Brain (organoid and tissue), 16 donors: ENCODE measurements at places on chromosomes 13 and 19.

DNA sequence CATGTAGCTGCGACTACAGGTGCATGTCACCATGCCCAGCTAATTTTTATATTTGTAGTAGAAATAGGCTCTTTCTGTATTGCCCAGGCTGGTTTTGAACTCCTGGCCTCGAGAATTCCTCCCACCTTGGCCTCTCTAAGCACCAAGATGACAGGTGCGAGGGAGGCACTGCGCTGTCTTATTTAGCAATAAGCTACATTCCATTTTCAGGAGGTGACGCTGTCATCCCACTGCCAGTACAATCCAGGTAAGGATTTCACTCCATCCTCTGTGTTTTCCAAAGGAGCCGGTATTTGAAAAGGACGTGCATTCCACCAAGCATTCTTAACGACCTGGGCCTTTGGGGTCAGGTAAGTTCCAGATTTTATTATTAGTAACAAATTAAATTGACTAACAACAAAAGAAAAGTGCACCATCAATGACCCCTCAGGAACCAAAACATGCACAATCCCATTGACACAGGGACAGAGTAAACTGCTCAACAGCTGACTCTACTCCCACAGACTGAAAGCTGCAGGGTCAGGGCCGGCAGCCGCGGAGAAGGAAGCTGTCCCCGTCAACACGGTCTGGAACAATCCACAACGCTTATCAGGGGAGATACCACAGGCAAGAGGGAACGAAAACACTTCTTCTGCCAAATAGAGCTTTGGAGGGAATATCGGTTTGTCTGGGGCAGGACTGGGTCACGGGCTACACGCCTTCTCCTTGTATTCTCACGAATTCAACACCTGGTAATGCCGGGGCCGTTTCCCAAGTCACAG lies 82.8 kb downstream of the INSR start:
- DNase-seq, result no peak

GRCh38 chr19:2636897-2637683 lies 65.4 kb downstream of the GNG7 start:
- peak; percentile 58 for DNase-seq

DNA sequence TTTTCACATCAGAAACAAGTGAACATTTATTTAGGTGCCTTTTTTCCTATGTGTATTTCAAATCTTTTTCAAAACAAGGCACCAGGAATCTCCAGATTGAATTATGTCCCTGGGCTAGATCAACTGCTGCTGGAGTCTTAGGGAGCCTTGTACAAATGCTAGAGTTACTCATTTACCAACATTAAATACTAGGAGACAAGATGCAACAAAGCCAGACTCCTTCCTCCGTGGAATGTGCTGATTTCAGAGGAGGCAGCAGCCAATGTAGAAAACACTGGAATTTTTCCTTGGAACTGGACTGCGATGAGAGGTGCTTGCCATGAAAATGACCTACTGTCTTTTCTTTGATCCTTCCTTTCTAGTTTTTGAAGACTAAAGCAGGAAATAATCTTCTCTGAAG lies 1514.7 kb upstream of the MIR17HG start:
- DNase-seq, result no peak

DNA sequence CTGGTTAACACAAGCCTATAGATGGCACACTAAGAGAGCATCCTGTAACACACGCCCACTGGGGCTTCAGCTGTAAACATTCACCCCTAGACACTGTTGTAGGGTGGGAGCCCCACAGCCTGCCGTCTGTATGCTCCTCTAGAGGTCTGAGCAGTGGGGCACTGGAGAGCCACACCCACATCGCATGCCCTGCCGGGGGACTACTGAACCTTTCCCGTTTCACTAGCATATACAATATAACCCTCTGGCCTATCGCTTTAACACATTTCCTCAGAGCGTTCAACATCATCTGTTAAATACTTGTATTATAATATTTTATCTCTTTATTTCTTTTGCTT lies 73.4 kb downstream of the PCDH9 start:
- no peak for DNase-seq

DNA sequence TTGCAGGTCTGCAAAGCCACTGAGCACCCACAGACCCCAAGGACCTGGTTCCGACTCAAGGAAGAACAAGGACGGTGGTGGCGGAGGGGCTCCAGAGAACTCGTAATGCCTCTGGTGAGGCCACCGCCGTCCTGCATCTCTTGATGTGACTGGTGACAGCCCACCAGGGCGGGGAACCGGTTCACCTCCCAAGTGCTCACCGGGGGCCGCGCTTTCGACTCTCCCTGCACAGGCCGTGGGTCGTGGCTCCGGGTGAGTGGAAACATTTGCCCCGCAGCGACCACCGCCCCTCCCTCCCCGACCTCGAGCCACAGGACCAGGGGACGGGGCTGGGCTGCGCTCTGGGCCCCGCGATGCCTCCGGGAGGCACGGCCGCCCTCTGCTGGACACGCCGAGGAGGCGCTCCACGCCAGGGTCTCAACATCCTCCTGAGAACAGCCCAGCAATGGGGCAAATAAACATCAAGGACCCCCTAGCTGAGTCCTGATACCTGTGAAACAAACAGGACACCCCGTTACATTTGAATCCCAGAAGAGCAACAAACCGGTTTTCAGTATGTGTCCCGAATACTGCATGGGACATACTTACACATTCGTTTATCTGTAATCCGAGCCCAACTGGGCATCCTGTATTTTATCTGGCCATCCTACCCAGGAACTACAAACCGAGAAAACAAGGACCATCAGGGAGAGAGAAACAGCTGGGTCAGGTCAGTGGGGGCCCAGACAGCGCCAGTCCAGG lies 3.9 kb upstream of the PLPP2 start:
- DNase-seq, result peak; percentile 51

- DNase-seq, result no peak
Observed at GRCh38 chr13:40963927-40964326, 55.2 kb downstream of the ELF1 start.

GRCh38 chr13:114227528-114227927 lies 7.2 kb upstream of the CDC16 start:
- no peak for DNase-seq

DNA sequence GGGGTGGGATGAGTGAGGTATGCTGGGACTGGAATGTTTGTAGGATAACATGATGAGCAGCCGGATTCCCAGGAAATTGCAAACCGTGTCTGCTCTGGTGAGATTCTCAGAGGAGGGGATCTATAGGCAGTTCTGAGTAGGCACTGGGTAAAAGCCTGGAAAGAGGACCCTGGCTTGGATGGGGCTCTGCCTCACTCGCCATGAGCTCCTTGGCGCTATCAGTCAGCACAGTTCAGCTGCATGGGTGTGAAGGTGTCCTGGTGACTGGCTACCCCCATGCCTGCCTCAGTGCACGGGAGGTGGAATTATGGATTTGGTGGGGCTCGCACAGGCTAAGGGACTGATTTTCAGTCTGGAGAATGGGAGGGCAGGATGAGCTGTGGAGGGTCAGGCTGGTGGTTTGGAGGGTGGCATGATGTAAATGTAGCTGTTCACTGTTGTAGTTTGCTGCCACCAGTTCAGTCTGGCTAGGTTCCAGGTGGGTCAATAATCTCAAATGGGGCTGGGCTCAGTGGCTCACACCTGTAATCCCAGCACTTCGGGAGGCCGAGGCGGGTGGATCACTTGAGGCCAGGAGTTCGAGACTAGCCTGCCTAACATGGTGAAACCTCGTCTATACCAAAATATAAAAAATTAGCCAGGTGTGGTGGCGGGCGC lies 9.2 kb upstream of the ZNF627 start:
- DNase-seq, result no peak

DNA sequence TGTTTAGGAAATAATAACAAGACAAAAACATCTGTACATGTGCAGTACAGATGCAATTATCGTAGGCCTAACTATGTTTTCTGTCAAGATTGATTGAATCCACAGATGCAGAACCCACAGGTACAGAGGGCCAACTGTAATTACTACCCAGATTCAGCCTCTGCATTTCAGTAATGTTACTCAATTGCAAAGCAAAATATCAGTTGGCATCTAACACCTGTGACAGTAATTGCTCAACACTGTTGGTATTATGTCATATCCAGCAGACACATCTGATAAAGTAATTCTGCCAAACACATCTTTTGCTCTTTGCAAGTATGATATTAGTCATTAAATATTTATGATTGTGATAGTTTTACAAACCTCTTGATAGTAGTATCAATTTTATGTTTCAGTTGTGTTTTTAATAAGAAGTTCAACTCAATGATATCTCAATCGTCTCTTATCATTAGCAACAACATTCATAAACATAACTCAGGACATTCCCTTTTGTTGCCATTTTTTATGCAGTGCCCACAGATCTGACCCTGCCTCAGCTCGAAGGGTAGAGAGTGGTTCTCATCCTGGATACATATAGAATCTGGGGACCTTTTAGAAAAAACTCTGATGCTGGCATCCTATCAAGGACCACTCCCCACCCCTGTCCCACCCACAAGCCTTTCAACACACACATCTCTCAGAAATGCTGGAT lies 104.7 kb downstream of the MYCBP2 start:
- DNase-seq, result no peak

DNA sequence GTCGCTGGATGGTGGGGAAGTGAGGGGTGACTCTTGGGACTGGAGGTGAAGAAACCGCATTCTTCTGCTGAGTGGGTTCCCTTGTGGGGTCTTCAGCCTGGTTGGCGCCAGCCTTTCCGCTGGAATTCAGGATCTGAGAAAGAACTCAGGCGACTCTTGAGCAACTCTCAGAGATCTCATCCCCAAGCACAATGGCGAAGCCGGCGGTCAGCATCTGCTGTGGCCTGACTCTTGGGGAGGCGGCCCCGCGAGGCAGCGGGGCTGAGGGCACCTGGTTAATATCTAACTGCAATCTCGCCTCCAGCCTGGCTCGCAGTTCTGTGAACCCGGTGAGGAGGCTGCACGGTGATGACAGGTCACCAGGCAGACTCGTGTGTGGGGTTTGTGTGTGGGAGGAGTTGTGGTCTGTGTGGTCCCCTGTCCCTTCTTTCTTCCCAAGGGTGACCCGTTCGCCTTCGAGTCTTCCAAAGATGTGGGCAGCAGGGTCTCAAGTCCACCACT lies 883 bp downstream of the ZNF441 start:
- peak; percentile 52 for DNase-seq

DNA sequence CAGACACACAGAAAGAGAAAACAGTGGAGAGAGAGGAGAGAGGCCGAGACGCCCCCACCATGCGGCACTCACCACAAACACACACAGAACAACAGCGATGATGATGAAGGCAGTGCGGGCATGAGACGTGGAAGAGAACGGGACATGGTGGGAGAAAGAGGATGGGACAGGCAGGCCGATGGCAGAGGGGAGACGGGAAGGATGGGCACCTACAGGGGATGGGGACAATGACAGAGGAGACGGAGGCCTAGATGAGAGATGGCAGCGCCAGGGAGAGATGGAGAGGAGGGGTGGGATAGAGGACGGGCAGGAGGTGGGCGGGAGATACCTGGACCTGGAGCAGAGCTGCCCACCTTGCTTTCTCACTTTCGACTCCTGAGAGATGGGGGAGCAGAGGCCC lies 1.1 kb upstream of the KLK14 start:
- no peak for DNase-seq

DNA sequence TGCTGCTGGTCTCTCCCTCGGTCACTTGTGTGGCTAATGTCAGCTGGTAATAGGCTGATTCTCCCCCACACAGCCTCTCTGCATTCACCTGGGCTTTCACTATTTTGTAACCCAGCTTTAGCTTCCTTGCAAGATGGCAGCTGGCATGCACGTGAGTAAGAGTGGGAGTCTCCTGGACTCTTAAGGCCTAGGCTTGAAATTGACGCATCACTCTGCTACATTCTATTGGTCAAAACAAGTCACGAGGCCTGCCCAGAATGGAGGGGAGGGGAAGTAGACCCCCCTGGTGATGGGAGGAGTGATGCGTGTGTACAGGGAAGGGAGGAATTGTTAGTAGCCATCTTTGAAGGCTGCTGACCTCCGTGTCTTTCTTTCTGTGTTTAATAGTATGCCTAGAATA lies 24.9 kb upstream of the PNMA8B start:
- DNase-seq, result no peak

- DNase-seq, result no peak
Observed at GRCh38 chr19:19403373-19403901, 2.0 kb upstream of the GATAD2A start.

GRCh38 chr19:45150751-45151281 lies 10.0 kb downstream of the NKPD1 start:
- no peak for DNase-seq

GRCh38 chr19:42090672-42091071 lies 14.7 kb downstream of the ZNF574 start:
- DNase-seq, result no peak

DNA sequence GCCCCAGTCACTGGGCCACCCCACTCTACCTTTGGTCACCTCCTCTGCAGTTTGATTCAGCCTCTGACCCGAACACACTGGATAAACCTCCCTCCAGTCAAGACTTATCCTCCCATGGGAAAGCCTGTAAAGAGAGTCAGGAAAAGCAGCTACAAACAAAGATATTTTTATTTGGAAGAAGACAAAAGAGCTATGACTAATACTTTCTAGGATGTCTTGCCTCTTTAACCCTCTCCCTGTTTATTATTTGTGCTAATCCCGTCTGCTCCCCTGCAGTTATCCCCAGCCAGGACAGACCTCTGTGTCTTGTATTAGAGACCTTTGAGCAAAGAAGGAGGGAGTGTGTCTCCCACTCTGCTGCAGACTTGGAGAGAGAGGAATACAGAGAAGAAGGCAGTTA lies 178.3 kb downstream of the EFNB2 start:
- no peak for DNase-seq

DNA sequence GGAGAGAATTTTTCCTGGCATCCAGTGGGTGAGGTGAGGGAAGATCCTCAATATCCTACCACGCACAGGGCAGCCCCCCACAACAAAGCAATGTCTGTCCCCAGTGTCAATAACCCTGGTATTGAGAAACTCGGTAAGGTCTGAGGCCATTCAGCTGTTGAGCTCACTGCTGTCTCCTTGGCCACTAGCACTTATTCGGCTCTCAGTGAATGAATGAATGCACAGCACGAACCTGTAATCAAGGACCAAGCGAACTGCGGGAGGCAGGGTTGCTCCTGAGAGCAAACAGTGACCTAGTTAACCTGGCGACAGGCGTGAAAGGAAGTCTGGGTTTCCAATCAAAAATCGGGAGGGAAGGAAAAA lies 640 bp downstream of the ZSCAN5A start:
- DNase-seq, result peak; percentile 13

DNA sequence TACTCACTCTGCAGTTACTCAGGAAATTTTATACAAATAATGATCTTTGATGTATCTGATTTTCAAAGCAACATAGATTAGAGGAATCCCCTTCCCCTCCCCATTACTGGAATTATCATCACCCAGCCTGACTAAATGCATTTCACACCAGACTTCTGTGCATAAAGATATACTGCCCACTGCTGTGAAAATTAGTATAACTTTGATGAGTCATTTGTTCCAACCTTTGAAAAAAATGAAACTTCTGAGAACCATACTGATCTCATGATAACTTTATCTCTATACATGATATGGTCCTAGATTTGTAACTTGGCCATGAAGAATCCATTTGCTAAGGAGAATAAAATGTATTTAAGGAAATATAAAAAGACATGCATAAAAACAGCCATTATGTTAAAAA lies 63.9 kb downstream of the GPC6 start:
- DNase-seq, result no peak

DNA sequence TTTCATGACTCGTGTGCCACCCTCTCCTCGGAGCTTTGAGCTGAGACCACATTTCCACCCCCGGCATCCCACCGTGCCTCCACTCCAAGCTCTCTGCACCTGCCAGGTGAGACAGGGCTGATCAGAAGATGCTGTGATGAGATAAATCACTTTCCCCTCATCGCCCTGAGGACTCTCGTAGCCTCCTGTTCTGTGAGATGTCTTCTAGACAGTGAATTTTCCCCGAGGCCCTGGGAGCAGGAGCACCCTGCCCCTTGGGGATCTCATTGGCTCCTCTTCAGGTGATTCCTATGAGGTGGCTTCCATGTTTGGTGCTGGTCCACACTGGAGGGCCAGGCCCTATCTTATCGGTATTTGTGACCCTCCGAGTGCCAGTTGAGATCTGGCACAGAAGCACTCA lies 154.0 kb upstream of the TSHZ3 start:
- no peak for DNase-seq
